ENCODE measurements at places on chromosomes 2 and 18. TPM values are rescaled to one million over a fixed set of nuclear protein-coding genes. Genes with fewer than 3 reads are reported as not detected.

The E2F6 gene
- total RNA-seq: 4.2 TPM

The DYNAP gene
- not detected for total RNA-seq

The CCBE1 gene
- not detected for total RNA-seq

The RFTN2 gene
- not detected for total RNA-seq

The HRH4 gene
- total RNA-seq: 0.34 TPM

The ANKRD23 gene
- total RNA-seq: 10.4 TPM

The TMEM178A gene
- total RNA-seq: 0.22 TPM

The RAMP1 gene
- not detected for total RNA-seq

The HOXD13 gene
- total RNA-seq: not detected

The ANTXR1 gene
- not detected for total RNA-seq

The SNORC gene
- total RNA-seq: 1.2 TPM

The DES gene
- total RNA-seq: not detected

The LCT gene
- total RNA-seq: 0.06 TPM

The FSHR gene
- not detected for total RNA-seq

The MALL gene
- total RNA-seq: not detected

The TMEM182 gene
- 2.7 TPM for total RNA-seq

The CHAC2 gene
- 0.47 TPM for total RNA-seq

The NPPC gene
- not detected for total RNA-seq

The KCNK3 gene
- total RNA-seq: not detected

The LYPD6 gene
- total RNA-seq: not detected

The INHBB gene
- not detected for total RNA-seq

The CTAGE1 gene
- total RNA-seq: not detected

The DNAJC5G gene
- total RNA-seq: not detected

The MC4R gene
- total RNA-seq: not detected

The SLC5A7 gene
- total RNA-seq: not detected

The TRIM43 gene
- not detected for total RNA-seq

The SRD5A2 gene
- not detected for total RNA-seq

The TBR1 gene
- not detected for total RNA-seq

The NEU2 gene
- total RNA-seq: not detected

The KYNU gene
- total RNA-seq: 0.50 TPM

The FZD7 gene
- total RNA-seq: 0.17 TPM

The CFAP221 gene
- total RNA-seq: not detected

The ALPI gene
- total RNA-seq: not detected

The LRRTM4 gene
- not detected for total RNA-seq

The TUBA3D gene
- not detected for total RNA-seq

The LBX2 gene
- not detected for total RNA-seq

The CNGA3 gene
- not detected for total RNA-seq

The ZNF892 gene
- total RNA-seq: 1.1 TPM

The ZNF142 gene
- total RNA-seq: 40.3 TPM

The MTCL1 gene
- 0.55 TPM for total RNA-seq

The ARHGAP25 gene
- 41.8 TPM for total RNA-seq

The CYS1 gene
- total RNA-seq: not detected

The ATRAID gene
- total RNA-seq: 82.5 TPM

The COL4A4 gene
- not detected for total RNA-seq

The IDH1 gene
- total RNA-seq: 3.0 TPM

The UPP2 gene
- not detected for total RNA-seq

The PLGLB1 gene
- 1.5 TPM for total RNA-seq

The BUB1 gene
- total RNA-seq: 3.5 TPM
